ENCODE measurements at places on chromosomes 3 and 15.

DNA sequence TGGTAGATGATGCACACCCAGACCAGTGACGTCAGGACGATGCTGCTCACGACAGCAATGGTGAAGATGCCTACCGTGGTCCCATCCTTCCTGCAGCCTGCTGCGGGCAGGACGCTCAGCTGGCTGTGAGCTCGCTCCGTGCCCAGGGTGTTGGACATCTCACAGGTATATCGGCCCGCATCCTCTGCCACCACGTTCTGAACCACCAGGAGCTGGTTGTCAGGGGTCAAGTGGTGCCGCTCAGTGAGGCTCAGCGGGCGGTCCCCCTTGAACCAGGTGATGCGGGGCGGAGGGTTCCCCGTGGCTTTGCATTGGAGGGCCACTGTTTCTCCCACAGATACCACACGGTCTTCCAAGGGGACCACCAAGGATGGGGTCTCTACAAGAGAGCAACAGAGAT is 117.8 kb downstream of the LRIG1 start:
- DNase-seq, result no peak

- DNase-seq, result no peak
These were observed 392.2 kb downstream of the DIPK2A start for GRCh38 chr3:144363856-144364255.

DNA sequence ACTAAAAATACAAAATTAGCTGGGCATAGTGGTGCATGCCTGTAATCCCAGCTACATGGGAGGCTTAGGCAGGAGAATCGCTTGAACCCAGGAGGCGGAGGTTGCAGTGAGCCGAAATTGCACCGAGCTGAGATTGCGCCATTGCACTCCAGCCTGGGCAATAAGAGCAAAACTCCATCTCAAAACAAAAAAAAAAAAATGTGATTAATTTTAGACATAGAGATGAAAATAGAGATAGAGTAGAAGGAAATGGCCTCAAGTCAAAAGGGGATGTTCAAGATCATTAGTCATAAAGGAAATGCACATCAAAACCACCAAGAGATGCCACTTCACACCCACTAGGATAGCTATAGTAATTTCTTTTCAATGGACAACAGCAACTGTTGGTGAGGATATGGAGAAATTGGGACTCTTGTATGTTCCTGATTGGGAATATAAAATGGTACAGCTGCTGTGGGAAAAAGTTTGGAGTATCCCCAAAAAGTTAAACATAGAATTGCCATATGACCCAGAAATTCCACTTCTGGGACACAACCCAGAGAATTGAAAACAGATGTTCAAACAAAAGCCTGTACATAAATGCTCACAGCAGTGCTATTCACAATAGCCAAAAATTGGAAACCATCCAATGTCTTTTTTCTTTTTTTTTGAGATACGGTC is 55.4 kb downstream of the ABHD2 start:
- DNase-seq, result no peak

DNA sequence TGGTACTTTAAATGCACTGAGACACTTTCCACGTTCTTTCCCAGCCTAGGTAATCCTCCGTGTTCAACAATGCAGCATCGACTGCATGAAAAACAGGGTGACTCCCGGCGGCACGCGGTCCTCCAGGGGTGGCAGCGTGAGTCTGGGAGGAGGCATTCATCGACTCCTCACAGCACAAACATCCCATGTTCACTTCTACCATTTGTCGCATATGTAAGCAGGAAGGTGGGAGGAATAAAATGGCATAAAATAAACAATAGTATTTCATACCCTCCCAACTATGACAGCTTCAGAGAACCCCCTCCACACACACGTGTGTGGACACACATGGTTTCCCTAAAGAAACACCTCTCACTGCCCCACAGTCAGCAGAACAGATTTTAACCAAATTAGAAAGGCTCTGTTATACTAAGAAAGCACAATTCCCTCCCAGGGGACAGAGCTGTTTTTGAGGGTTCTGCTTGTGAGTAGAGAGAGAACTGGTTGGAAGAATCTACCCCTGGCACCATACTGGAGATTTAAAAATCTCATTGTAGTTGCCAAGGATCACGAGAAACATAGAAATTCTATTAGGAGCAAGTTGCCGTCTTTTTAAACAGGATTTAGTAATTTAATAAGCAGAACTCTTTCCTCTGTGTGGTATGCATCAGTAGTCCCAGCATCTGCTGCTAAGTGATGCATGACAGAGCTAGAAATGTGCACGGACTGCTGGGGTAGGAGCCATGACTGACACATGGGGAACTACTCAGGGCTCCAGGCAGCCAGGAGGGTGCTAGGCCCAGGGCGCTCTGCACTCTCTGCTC is 6.0 kb downstream of the FAM43A start:
- DNase-seq, result no peak

GRCh38 chr3:71955240-71956068 is 170.5 kb upstream of the PROK2 start:
- peak; percentile 2 for DNase-seq

DNA sequence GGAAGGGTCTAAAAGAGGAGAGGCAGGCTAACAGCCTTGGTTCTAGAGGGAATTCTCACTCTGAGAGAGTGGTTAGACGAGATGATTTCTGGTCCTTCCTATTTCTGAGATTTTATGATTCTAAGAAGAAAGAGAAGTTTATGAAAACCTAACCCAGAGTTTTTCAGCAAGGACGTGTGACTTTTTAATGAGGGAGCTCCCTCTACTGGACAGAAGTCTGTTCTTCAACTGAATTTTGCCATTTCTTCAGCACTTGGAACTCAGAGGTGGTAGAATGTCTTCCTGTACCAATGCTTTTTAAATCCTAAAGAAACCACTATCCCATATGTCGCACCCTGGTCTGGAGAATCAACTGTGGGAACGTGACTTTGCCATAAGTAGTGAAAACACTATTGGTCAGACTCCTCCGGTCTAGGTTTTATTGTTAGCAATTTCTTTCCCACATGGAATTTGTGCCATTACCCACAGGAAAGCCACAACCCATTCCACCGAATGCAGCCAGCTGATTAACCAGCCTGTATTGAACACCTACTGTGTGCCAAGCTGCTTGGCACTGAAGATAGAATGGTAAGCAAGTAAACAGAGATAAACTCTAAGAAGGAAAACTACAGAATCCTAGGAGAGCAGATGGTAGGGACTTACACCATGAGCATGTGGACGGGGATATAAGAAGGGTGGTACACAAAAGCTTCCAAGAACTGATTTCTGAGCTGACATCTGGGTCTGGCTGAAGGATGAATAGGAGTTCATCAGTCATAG is 199.5 kb upstream of the LMCD1 start:
- no peak for DNase-seq

DNA sequence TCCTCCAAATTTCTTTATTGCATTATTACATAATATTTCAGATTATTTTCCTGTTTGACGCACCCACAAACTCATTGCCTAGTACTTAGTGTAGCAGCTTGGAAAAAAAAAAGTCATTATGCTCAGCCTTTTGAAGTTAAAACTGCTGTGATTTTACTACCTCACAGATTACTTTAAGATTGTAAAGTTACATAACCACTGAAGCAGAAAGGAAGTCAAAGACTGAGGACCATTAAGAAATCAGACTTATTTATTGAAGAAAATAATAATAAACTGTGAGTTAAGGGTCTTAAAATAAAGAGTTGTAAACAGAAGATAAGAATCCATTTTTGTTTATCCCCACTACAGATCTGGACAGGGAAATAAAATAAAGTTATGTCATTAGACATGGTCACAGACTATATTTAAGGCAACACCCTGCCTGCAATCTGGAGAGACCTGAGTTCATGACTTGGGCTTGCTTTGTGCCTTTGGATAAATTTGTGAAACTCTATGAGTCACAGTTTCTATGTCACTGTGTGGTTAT is 212.1 kb upstream of the ROBO2 start:
- DNase-seq, result no peak

DNA sequence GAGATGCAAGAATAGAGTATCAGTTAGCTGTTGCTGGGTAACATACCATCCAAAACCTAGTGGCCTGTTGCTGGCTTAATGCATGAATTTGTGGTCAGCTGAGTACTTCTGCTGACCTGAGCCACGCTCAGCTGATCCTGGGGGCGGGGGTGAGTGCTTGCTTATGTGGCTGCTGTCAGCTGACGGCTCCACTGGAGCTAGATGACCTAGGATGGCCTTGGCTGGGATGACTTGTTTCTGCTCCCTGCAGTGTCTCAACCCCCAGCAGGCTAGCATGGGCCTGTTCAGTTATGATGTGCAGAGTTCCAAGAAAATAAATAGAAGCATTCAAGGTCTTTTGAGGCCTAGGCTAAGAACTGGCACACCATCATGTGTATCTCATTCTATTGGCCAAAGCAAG is 63.9 kb downstream of the FBLN2 start:
- no peak for DNase-seq

GRCh38 chr15:99128411-99128810 is 23.5 kb downstream of the SYNM start:
- DNase-seq, result no peak

DNA sequence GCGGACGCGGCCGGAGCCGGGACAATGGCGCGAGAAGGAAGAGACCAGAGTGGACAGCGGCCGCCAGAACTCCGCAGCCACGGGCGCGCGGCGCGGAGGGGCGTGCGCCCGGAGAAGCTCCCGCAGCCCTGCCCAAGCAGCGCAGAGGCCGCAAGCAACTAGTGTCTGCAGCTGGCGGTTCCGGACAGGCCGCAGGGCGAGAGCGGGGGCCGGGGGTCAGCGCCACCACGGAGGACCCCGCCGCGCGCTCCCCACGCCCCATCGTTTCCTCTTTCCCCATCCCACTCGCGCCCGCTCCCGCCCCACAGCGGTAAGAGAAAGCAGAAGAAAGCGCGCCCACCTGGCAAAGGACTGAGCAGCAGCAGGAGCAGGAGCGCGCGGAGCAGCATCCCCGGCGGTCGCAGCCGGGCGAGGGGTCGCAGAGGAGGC is 440 bp downstream of the PRTG start:
- no peak for DNase-seq

- no peak for DNase-seq
These were observed 186.0 kb downstream of the TNIK start for GRCh38 chr3:171274222-171274621.

DNA sequence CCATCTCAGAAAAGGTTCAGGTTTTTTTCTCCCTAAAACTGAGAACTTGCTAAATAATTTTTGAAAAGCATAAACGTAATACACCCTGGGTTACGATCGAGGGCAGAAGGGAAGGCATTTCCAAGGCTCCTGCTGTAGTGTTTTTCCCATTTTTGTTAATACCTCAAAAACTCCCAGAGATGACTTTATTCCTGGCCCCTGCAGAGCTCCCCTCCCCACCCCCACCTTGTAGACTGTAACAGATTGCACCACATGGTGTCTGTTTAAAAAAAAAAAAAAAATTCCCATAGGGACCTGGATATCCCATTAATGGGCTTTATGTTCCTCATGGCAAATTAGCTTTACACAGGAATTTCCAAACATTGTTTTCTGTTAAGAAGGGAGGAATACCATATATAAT is 38.2 kb downstream of the FEZF2 start:
- no peak for DNase-seq

Data from stimulated activated CD4-positive, alpha-beta T cell treated with anti-CD3 and anti-CD28 coated beads, Interleukin-15, amount 100 ng/mL, for 1 hour (primary cell).